ENCODE measurements at places on chromosomes 16 and 17. TPM values are rescaled to one million over a fixed set of nuclear protein-coding genes. Genes with fewer than 3 reads are reported as not detected.
A peak's percentile ranks its signal among the peaks of the same experiment; 100 is the strongest.

Gene KAT8
- total RNA-seq: 69.9 TPM

- DNase-seq: no peak
Observed at GRCh38 chr17:17503566-17504130, 7.5 kb upstream of the RASD1 start.

Gene NKD1
- 0.20 TPM for total RNA-seq

DNA sequence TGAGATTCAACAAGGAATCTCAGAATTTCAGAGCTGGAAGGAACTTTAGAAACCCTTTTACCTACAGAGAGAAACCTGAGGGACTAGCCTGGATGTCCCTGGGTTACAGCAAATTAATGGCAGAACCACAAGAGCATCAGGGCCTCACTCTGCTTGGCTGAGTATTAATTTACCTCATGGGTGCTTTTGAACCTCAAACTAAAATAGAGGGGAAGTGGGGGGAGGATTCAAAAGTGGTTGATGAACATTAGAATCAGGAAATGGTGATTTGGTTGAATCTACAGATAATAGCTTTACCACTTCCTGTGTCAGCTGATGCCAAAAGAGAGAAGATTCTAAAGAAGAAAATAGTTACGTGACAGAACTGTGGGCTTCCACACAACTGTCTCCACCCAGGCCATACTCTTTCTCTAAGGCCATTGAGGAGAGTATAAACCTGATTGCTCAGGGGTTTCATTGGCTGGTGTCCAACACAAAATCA is 11.3 kb upstream of the SKAP1 start:
- DNase-seq: no peak

GRCh38 chr17:15257258-15257788 is 7.8 kb downstream of the PMP22 start:
- peak; percentile 69 for DNase-seq

DNA sequence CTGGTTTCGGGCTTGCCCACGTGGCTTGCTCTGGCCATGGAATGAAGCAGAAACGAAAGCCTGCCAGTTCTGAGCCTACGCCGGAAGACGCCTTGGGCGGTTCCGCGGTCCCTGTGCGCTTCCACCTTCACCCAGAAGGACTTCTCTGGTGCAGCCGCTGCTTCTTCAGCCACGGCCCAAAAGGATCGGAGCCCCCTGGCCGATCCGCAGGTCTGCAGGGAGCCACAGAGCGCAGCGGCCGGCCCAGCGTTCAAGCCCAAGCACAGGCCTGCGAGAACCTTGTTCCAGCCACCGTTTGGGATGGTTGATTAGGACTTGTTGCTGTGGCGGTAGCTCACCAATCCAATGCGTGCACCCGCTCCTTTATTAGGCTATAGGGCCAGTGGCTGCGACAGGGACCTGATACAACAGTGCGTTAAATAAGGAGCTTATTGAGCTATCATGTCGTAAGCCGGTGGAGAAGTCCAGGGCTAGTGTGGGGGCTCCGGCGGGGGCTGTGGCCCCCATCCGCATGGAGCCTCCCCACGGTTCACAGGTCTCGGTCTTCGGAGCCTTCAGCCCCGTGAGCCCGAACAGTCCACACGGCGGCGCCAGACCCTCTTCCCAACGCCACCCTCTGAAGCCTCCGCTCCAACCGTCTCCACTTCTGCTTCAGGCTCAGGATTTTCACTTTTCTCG is 10.2 kb upstream of the MPP2 start:
- DNase-seq: no peak

DNA sequence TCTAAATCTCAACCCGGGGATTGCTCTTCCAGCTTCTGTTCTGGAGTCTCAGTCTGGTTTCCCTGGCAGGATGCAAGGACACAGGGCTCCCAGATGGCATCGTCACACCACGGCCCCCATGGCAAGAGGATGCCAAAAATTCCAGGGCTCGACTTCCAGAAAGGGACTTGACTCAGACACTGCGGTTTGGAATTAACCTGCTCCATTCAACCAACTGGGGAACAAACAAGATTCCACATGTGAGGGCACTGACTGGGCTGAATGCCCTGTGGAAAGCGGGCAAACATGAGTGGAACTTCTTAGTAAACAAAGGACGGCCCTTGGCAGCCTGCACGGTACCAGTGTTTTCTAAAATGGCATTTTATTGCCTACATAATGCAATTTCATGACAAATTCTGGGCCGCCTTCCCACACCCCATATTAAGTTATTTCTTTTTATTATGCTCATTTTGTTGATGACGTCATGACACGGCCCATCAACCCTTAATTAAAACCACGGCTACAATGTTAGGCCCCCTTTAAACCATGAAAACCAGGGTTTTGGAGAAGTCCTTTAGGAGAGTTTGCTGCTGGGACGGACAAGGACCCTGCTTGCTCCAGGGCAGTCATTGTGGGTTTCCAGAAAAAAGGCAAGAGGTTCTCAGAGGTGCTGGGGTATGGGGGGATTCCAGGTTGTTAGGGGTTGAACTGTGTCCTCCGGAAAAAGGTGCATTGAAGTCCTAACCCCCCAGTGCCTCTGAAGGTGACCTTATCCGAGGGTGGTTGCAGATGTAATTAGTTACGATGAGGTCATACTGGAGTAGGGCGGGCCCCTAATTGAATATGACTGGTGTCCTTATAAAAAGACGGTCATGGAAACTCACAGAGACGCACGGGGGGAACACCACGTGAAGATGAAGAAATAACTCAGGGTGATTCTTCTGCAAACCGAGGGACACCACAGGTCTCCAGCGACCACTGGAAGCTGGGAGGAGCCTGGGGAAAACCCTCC is 205.6 kb downstream of the FOXL1 start:
- no peak for DNase-seq

Gene P2RX1
- total RNA-seq: not detected

Gene CCDC154
- total RNA-seq: 6.1 TPM

DNA sequence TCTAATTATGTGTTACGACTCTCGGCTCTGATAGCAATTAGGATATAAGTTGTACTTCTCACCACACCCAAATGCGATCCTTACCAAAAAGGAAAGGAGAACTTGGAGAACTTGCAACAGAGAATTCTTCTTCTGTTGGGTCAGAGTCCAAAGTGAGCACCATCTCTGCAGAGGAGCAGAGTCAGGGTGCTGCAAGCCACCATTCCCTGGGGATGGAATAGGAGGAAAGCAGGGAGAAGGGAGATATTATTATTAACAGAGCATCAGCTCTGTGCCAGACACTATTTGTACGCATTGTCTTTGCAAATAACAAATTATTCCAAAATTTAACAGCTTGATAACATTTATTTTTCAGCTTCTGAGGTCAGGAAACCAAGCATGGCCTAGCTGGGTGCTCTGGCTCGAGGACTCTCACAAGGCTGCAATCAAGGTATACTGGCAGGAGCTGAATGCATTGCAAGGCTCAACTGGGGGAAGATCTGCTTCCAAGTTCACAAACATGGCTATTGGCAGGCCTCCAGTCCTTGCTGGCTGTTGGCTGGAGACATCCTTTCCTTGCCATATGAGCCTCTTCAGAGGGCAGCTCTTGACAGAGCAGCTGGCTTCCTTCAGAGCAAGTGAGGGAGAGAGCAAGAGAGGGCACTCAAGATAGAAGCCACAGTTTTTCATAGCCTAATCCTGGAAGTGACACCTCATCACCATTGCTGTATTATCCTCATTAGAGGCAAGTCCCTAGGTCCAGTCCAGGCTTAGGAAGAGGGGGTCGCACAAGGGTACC is 296.2 kb upstream of the CDH5 start:
- no peak for DNase-seq

DNA sequence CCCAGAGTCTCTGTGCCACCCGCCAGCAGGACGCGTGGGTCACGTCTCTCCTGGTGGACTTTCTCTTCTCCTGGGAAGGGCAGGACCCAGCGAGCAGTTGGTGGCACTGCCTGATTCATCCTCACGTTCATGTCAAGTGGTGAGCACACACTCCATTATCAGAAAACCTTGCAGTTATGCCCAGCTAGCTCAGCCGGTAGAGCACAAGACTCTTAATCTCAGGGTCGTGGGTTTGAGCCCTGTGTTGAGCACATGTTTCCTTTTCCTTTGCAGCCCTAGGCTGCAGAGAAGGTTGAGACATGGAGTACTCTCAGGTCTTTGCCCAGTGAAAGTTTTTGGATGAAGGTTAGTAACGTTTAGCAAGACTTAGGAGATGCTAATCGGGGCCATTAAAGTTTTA is 8.0 kb downstream of the OR1F1 start:
- no peak for DNase-seq

DNA sequence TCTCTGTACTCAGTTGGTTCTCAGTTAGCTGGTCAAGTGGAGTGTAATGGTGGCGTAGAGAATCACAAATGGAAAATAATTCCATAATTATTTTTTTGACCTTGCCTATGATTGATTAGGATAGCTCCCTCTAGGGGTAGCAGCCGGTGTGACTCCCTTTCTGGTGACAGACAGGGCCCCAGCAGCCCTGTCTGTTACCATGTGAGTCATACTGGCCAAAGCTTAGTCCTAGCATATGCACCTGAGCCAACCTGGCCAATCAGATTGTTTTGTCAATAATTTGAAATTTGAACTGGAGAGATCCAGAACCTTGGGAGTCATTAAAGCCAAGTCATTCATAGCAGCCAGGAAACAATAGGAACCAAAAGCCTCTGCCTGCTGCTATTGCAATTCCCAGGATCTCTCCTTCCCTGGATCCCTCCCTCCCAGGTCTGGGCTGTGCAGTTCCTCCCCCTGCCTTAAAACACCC is 5.6 kb downstream of the PNPO start:
- DNase-seq: peak; percentile 95

DNA sequence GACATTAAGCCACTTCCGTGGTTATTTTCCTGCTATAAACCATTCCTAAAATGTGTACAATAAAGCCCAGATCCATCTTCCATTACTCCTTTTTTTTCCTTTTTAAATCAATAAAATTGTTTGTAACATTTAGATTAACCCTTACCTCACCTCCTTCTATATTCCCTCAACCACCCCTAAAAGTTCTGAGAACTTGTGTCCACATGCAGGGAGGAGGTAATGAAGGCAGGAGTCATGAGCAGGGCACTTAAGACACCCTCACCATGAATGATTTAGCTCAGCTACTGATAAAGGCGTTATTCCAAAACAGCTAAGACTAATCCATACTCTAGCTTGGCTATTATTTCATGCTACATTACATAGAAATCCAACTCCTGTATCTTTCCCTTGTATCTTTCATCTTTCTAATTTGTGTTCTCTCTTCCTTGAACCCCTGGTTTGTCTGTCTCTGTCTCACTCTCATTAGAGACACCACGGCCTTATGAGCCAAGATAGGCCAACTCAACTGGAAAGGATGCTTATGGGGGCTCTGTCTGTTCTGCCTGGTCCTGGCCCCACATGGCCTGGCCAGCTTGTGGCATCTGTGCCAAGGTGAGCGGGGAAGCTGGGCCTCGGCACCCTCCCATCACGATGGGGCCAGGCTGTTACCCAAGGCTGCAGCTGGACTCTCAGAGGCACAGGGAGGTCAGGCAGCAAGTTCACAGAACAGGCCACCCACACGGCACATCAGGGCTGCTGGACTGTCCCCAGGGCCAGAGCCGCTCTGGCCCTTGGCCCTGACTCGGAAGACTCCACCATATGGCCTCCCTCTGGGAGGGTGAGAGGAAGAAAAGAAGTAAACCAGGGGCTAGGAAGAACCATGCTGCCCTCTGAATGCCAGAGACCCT is 294.4 kb downstream of the SOX9 start:
- no peak for DNase-seq

DNA sequence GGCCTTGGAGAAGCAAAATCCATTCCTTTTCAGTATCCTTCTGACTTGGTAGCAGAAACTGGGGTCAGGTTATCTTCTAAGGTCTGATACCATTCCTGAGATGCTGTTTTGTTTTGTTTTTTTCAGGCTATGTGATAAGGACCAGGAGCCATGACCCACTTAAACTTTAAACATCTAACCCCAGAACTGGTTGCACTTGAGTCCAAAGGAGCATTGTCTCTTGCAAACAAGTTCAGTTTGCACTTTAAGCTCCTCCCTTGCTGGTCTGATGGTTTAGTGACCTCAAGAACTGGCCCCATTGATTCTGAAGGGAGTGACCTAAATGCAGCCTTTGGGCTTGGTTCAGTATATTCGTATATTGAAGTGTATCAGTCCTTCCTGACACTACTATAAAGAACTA is 75.2 kb downstream of the ERCC4 start:
- no peak for DNase-seq

Gene MEAK7
- 29.5 TPM for total RNA-seq

- no peak for DNase-seq
Observed at GRCh38 chr16:57740423-57741071, 5.0 kb downstream of the KATNB1 start.

GRCh38 chr17:855569-855968 is 73.4 kb downstream of the MRM3 start:
- DNase-seq: no peak

Gene SRP68
- 84.5 TPM for total RNA-seq

DNA sequence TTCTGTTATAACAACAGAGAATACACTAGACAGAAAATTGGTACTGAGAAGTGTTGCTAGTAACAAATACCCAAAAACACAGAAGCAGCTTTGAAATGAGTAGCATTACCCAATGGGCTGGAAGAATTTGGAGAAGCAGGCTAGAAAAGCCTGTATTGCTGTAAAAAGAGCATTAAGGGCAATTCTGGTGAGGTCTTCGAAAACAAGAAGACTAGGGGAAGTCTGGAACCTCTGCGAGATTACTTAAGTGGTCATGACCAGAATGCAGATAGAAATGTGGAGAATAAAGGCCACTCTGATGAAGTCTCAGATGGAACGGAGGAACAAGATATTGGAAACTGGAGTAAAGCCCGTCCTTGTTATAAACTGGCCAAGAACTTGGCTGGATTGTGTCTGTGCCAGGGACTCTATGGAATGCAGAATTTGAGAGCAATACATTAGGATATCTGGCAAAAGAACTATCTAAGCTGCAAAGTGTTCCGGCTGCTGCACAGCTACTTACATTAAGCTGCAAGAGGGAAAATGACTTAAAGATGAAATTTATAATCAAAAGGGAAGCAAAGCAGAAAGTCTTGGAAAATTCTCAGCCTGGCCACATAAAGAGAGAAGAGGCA is 44.9 kb upstream of the PEMT start:
- DNase-seq: no peak

- DNase-seq: no peak
Observed at GRCh38 chr16:72901000-72901627, 146.8 kb downstream of the ZFHX3 start.

All from Calu3 (cell line).